Activated naive CD4-positive, alpha-beta T cell (primary cell): ENCODE measurements at places on chromosomes 1 and 21.

DNA sequence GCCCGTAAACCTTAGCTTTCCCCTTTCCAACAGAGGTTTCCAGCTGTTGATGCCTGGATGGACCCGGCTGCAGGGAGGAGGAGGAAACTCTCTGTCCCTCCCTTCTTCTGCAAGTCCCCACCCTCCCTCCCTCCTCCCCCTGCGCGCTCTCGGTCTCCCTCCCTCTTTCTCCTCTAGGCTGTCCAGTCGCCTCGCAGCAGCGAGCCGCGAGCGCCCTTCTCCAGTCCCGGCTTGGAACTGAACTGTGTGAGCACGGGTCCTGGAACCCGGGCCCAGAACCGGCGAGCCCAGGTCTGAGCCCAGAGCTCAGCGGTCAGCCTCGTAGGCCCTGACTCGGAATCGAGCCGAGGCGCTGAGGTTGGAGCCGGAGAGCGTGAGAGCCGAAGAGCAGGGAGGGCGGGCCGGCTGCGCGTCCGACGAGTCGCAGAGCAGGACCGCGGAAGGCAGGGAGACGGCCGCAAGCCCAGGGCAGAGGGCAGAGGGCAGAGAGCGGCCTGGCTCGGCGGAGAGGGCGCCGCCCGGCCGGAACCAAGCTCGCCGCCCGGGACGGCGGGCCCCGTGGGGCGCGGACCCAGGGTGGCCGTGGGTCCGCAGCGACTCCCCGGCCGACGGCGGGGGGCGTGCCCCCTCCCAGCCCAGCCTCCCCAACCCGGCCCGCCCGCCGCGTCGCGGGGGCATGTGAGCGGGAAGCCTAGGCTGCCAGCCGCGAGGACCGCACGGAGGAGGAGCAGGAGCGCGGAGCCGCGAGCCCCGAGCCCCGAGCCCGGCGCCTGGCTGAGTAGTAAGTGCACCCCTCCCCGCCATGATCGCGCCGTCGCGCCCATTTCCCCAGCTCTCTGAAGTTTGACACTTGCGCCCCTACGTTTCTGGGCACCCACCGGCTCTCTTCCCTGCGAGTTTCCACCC lies at the start of gene SOX13:
TSS of gene SOX13 (plus strand) at position 185 of the 906 bp plus-strand sequence. CDS start 39,801 bp downstream, outside the sequence.
- no peak for DNase-seq

DNA sequence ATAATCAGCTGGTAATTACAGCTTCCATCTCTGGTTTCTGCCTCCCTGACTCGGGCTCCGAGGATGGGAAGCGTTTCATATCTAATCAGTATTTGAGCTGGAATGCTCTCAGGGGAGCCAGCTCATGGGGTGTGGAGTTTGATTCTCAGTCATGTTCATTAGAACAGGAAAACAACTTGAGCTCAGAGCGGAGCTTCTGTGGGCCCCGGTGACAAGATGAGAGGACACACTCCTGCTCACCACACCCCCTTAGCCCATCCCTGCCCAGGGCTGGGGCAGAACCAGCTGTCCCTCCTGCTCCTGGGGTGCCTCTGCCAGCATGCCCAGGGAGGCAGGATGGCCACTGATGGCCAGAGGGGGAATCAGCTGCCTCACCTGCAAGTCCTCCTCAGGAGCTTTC lies 726.0 kb downstream of the PTPRU start:
- DNase-seq, result no peak

GRCh38 chr1:52102336-52103013 lies 39.4 kb upstream of the ZFYVE9 start:
- DNase-seq, result no peak

- no peak for DNase-seq
These were observed 1.7 kb upstream of the TMEM269 start for GRCh38 chr1:42783092-42783491.
